Stimulated activated CD4-positive, alpha-beta T cell treated with anti-CD3 and anti-CD28 coated beads, Interleukin-4, amount 100 ng/mL, for 4 hours (primary cell): ENCODE measurements at places on chromosomes 7 and 10.

GRCh38 chr7:18408461-18408860 lies 87.1 kb upstream of the HDAC9 start:
- no peak for DNase-seq

DNA sequence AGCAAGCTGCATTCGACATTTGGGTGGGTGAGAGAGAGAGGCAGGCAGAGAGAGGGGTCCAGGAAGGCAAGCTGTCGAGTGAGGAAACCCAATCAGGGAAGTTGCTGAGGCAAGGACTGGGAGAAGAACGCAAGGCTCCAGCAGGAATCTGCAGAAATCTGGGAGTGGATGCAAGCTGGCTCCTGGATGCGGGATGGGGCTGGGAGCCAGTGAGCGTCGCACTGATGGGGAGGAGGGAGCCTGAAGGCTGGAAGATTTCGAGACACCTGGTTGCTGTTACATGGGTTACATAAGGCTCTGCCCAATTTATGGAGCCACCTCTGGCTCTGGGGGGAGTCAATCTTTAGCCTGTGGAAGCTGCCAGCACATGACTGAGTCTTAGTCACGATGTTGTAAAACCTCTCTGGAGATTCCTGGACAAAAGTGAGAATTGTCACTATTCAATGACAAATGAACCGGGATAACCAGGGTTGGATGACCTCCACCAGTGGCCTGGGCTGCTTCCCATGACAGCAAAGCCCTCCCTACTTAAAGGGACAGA lies 51.1 kb upstream of the ADRB1 start:
- no peak for DNase-seq

- DNase-seq: no peak
These were observed 50.9 kb downstream of the AFAP1L2 start for GRCh38 chr10:114353383-114353782.

- no peak for DNase-seq
These were observed 2.3 kb upstream of the INSYN2A start for GRCh38 chr10:127198721-127199120.

GRCh38 chr7:139829025-139829774 lies at the start of gene TBXAS1:
Gene TBXAS1 (plus strand): TSS chr7:139829264. CDS start chr7:139829391, 127 bp downstream.
- DNase-seq: no peak

GRCh38 chr10:122740640-122741039 lies 41.0 kb upstream of the C10orf120 start:
- no peak for DNase-seq

DNA sequence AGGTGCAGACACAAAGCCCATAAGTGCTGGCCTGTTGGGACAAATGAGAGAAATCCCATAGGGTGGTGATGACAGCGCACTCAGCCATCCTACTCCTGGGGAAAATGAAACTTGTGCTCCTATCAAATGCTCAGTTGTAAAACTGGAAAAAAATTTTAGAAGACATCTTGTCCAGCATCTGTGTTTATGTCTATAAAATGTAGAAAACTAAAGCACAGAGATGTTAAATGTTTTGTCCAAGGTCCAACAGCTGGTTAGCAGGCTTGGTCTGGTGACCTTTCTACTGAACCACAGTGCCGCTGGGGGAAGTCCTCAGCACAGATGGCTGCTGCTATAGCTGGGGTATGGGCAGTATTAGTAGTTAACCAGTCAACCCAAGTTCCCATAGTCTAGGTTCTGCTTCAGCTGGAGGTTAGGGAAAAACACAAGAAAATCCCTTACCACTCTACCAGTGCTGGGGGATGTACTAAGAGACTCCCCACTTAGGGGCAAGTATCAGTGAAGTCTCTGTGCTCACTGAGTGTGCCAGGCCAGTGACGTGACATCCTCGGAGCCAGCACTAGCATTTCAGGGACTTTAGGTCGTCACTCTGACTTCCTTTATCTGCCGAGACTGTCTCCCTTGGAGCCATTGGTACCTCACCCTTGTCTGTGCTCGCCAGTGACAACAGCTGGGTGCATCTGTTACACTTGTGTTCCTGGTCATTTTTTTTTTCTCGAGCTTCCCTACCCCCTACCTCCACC lies 1.9 kb downstream of the TSPAN33 start:
- no peak for DNase-seq

DNA sequence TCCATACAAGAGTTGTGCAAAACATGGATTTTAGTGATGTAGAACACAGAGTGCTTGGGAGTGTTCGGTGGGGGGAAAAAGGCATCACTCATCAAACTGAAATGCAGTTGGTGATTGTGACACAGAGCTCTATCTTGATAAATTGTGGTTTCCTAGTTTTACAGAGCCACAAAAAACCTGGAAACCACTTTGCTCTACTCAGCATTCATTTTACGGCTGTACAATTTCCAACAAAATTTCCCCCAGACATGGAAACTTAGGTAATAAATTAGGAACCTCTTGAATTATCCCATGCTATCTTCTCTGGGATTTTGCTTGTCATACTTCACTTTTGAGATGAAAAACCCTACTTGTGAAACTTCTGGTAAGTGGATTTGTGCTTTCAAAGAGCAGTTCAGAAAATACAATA lies 614.9 kb upstream of the FZD8 start:
- no peak for DNase-seq

GRCh38 chr7:142585425-142585824 lies 163.8 kb upstream of the PRSS1 start:
- no peak for DNase-seq

- no peak for DNase-seq
These were observed 17.9 kb downstream of the RTKN2 start for GRCh38 chr10:62250594-62251198.

DNA sequence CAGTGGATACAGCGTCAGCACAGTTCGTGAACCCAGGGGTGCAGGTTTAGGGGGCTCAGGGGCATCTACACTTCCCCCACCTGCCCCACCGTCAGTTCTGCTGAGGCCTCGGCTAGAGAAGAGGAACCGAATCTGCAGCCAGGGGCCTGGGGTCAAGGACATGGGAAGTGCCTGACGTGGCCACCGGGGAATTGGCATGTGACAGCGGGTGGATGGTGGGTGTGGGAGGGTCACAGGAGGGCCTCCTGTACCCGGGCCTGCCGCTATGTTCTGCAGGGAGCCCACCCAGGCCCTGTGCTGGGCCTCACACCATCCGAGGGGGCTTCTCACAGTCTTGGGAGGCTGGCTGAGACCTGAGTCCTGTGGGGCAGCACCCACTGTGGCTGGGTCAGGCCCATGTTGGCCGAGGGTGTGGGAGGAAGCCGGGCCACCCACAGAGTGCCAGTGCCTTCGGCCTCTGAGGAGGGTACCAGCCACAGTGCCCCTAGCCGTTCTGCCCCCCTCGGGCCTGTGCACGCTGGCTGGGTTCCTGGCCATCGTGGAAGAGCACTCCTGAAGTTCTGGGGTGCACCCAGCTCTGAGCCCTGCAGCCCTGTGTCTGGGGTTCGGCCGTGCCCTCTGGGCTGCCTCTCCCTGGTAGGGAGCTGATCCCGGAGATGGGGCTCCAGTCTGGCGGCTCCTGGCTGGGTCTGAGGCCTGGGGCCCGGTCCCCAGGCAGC lies 5.9 kb downstream of the TTYH3 start:
- no peak for DNase-seq

DNA sequence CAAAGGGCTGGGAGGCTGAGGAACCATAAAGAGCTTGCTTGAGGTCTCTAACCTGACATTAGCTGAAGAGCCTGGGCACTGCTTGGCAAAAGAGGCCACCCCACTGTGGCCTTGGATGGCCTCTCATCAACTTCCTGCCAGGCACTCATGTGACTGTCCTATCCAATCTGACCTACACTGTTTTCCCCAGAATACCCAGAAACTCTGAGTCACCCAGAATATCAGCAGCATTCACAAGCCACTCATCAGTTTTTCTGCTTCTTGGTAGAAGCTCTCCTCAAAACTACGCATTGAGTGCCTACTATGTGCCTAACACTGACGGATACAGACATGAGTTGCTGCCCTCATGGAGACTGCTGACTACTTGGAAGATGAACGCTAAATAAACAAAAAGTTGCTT lies 4.1 kb upstream of the NT5C2 start:
- DNase-seq: no peak

DNA sequence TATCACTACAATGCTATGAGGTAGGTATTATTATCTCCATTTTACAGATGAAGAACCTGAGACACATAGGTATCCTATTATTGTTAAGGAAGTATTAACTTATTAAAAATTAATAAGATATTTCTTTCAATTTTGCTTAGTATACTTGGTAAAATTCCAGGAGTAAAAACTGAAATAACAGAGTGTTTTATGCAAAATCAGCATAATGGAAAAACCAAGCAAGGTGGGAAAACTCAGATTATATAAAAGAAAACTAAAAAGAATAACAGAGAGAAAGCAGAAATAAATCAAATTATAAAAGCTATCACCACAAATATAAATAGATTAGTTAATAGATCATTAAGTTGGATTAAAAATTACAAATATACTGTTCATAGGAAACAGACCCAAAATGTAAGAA lies 82.0 kb downstream of the CPXM2 start:
- no peak for DNase-seq

DNA sequence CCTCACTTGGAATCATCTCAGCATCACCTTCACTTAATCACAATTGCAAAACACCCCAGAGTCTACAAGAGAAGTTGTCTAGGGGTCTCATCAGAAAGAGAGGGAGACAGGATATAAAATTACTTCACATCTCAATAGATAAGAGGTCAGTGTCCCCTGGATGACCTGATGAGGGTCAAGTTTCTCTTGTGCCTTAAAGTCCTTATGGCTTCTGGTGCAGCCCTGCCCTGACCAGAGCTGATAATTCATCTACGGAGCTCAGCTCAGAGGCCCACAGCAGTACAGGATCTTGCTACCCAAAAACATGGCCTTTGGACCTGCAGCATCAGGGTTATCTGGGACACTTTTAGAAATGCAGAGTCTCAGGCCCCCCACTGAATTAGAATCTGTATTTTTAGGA lies 111.1 kb upstream of the GLI3 start:
- no peak for DNase-seq

GRCh38 chr7:106405697-106406141 lies 120.9 kb upstream of the NAMPT start:
- DNase-seq: no peak

GRCh38 chr10:114713525-114714090 lies 55.5 kb upstream of the ABLIM1 start:
- DNase-seq: no peak

- DNase-seq: no peak
These were observed 75.8 kb downstream of the LARP4B start for GRCh38 chr10:855671-856070.

DNA sequence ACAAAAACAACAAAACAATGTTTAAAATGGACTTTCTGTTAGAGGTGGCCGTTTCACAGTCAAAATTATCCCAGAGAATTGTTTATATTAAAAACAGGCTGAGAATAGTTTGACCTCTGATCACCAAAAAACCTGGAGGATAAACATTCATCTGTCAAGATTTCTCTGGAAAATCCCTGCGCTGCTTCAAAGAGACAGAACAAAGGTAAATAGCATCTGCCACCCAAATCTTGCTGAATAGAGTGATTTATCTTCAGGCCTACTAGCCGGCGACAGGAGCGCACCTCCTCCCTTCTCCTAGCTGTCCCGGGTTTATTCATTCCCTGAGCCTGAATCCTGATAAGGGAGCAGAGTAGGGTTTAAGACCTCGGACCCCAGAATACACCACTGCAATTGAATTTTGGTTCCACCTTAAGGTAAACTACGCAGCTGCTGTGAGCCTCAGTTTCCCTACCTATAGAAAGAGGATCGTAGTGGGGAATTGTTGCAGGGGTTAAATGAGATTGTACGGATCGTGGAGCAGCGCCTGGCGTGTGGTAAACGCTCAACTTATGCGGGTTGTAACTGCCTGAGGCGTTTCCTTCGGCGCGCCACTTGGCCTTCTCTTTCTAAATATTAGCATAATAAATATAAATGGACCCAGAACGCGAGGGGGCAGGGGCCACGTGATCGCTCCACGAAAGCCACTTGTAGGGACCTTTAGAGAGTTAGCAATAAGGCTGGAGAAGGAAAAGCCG lies 498 bp upstream of the ST7 start:
- no peak for DNase-seq

DNA sequence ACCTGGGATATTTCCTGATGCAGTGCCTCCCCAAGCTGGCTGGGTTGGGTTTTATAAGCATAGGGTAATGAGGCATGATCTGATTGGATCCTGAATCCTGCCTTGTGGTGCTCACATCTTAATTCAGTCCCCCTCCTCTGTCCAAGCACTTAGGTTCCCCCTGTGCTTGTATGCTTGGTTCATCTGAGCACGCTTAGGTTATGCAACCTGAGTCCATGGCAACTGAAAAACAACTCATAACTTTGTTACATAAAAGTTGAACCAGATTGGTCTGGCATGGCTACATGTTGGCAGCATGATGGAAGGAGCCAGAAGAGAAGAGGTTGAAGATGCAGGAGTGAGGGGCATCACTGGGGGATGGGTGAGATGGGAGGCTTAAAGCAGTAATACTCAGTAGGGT lies 57.3 kb upstream of the OSBPL3 start:
- DNase-seq: no peak
